MG63 (cell line): ENCODE measurements at places on chromosomes 1 and 21. TPM values are rescaled to one million over a fixed set of nuclear protein-coding genes. Genes with fewer than 3 reads are reported as not detected.

The CDC20 gene
- 152 and 260 TPM in 2 replicates for total RNA-seq

The SLC27A3 gene
- 1.3 and 3.3 TPM in 2 replicates for total RNA-seq

The CD5L gene
- total RNA-seq = not detected in 2 replicates

The UBL4B gene
- not detected in 2 replicates for total RNA-seq

The PUM1 gene
- 31.6 and 58.5 TPM in 2 replicates for total RNA-seq

The ATPAF1 gene
- 85.4 and 87.0 TPM in 2 replicates for total RNA-seq

The RNF186 gene
- total RNA-seq = not detected in 2 replicates

The TRIM17 gene
- not detected in 2 replicates for total RNA-seq

The SLC22A15 gene
- total RNA-seq = 0.46 and 0.74 TPM in 2 replicates

The C1orf116 gene
- 0.26 TPM in 1 of 2 replicates, not detected in the other for total RNA-seq

The C1orf50 gene
- 1.3 and 2.0 TPM in 2 replicates for total RNA-seq

The ROR1 gene
- 1.4 and 2.3 TPM in 2 replicates for total RNA-seq

The S100A16 gene
- 315 and 318 TPM in 2 replicates for total RNA-seq

The TNNT2 gene
- not detected in 2 replicates for total RNA-seq
